Liver (tissue), 10 donors: ENCODE measurements at places on chromosomes 16 and 17. TPM values are rescaled to one million over a fixed set of nuclear protein-coding genes. Genes with fewer than 3 reads are reported as not detected.

The PIPOX gene
- 227 TPM for polyA plus RNA-seq

The HLF gene
- 23.5 TPM for polyA plus RNA-seq

The GINS2 gene
- polyA plus RNA-seq: 1.0 TPM

The SYCE1L gene
- 0.69 TPM for polyA plus RNA-seq

The IL17C gene
- polyA plus RNA-seq: not detected

The BAIAP3 gene
- 3.8 TPM for polyA plus RNA-seq

The KCNJ18 gene
- polyA plus RNA-seq: not detected

The TEKT1 gene
- polyA plus RNA-seq: 0.15 TPM

The CCL2 gene
- polyA plus RNA-seq: 8.9 TPM

The ELAC2 gene
- 39.0 TPM for polyA plus RNA-seq

The KCNJ2 gene
- polyA plus RNA-seq: 0.47 TPM

The TCAP gene
- 0.22 TPM for polyA plus RNA-seq

The TLCD3A gene
- 0.57 TPM for polyA plus RNA-seq

The HOXB2 gene
- 1.3 TPM for polyA plus RNA-seq

The KRT31 gene
- polyA plus RNA-seq: not detected

The IRF8 gene
- 5.1 TPM for polyA plus RNA-seq

The P4HB gene
- 1,000 TPM for polyA plus RNA-seq

The CCL4L2 gene
- polyA plus RNA-seq: 1.3 TPM

The RRAD gene
- polyA plus RNA-seq: 0.61 TPM

The B4GALNT2 gene
- not detected for polyA plus RNA-seq

The DDX19B gene
- polyA plus RNA-seq: 21.4 TPM

The TSC2 gene
- 29.1 TPM for polyA plus RNA-seq

The GALR2 gene
- polyA plus RNA-seq: 0.22 TPM

The CBLN1 gene
- 0.55 TPM for polyA plus RNA-seq

The LITAFD gene
- not detected for polyA plus RNA-seq

The CMTM2 gene
- 0.57 TPM for polyA plus RNA-seq

The CD300E gene
- polyA plus RNA-seq: 0.21 TPM

The CCT6B gene
- polyA plus RNA-seq: 2.2 TPM

The MTSS2 gene
- 3.8 TPM for polyA plus RNA-seq

The SLC22A31 gene
- 0.15 TPM for polyA plus RNA-seq

The KRT33B gene
- not detected for polyA plus RNA-seq

The CEP131 gene
- 2.0 TPM for polyA plus RNA-seq

The MYH3 gene
- 1.3 TPM for polyA plus RNA-seq

The TBC1D3I gene
- not detected for polyA plus RNA-seq

The DNAH2 gene
- 0.03 TPM for polyA plus RNA-seq

The SEC14L5 gene
- polyA plus RNA-seq: 0.07 TPM

The MYH8 gene
- not detected for polyA plus RNA-seq

The PPL gene
- 5.4 TPM for polyA plus RNA-seq

The DOC2A gene
- polyA plus RNA-seq: 0.09 TPM

The C17orf67 gene
- polyA plus RNA-seq: 1.4 TPM

The RANBP10 gene
- 15.5 TPM for polyA plus RNA-seq

The KRT32 gene
- polyA plus RNA-seq: not detected

The RHBDL3 gene
- polyA plus RNA-seq: 0.02 TPM

The TTLL6 gene
- 0.02 TPM for polyA plus RNA-seq

The ADAM11 gene
- polyA plus RNA-seq: not detected

The TMC7 gene
- 0.06 TPM for polyA plus RNA-seq

The TBX21 gene
- not detected for polyA plus RNA-seq

The CCL16 gene
- 8.1 TPM for polyA plus RNA-seq

The ASGR1 gene
- 728 TPM for polyA plus RNA-seq

The LPCAT2 gene
- 0.96 TPM for polyA plus RNA-seq

The CCL8 gene
- not detected for polyA plus RNA-seq

The CHAD gene
- 3.3 TPM for polyA plus RNA-seq

The EFNB3 gene
- polyA plus RNA-seq: 0.80 TPM

The NOS2 gene
- not detected for polyA plus RNA-seq

The SYNGR2 gene
- polyA plus RNA-seq: 84.7 TPM

The SRCIN1 gene
- polyA plus RNA-seq: 2.2 TPM

The ZNF594 gene
- 1.5 TPM for polyA plus RNA-seq
